Stimulated activated CD8-positive, alpha-beta memory T cell treated with anti-CD3 and anti-CD28 coated beads, Interleukin-4, amount 100 ng/mL, for 48 hours (primary cell): ENCODE measurements at places on chromosomes 16 and 17.
A peak's percentile ranks its signal among the peaks of the same experiment; 100 is the strongest.

GRCh38 chr16:10652730-10653590 lies 41.8 kb downstream of the TEKT5 start:
- no peak for DNase-seq

DNA sequence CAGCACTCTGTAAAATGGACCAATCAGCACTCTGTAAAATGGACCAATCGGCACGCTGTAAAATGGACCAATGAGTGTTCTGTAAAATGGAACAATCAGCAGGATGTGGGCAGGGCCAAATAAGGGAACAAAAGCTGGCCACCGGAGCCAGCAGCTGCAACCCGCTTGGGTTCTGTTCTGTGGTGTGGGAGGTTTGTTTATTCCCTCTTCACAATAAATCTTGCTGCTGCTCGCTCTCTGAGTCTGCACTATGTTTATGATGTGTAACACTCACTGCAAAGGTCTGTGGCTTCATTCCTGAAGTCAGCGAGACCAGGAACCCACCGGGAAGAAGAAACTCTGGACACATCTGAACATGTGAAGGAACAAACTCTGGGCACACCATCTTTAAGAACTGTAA lies 20.5 kb downstream of the TMEM100 start:
- no peak for DNase-seq

DNA sequence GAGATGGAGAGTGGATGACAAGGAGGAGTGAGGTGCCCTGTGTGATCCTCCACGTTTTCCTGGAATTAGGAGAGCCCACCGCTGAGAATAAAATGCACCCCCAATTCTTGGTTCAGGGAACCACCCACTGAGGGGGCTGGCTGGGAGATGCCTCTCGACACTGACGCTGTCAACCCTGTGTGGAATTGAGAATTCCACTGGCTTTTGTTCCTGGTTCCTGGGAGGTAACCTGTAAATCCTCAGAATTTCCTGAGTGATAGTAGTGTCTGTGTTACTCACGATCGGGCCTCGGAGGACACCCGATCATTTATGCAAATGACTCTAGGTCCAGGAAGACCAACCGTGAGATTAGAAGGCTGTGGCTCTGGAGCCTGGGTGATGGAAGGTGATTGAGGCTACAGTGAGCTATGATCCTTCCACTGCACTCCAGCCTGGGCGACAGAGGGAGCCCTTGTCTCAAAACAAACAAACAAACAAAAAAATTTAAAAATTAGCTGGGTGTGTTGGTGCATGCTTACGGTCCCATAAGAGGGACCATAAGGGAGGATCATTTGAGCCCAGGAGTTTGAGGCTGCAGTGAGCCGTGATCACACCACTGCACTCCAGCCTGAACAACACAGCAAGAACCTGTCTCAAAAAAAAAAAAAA lies 11.7 kb upstream of the PRPSAP1 start:
- no peak for DNase-seq

DNA sequence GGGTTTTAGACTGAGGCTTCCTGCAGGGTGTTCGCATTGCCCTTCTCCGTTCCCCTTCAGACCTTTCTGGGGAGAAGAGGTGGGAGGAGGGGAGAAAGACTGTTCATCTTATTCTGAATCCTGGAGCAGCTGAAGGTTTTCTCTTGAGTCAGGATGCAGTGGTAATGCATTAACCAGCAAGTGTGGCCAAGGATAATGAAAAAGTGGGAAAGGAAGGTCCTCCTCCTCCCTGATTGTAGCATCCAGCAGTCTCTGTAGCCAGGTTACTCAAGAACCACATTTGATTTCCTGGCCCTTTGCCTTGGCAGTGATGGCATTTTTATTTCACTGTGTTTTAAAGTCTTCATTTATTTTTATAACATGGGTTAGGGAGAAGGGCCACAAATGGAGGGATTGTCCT lies 59.1 kb downstream of the CYLD start:
- no peak for DNase-seq

GRCh38 chr17:66992911-66993442 lies 28.5 kb downstream of the CACNG4 start:
- DNase-seq, result no peak

DNA sequence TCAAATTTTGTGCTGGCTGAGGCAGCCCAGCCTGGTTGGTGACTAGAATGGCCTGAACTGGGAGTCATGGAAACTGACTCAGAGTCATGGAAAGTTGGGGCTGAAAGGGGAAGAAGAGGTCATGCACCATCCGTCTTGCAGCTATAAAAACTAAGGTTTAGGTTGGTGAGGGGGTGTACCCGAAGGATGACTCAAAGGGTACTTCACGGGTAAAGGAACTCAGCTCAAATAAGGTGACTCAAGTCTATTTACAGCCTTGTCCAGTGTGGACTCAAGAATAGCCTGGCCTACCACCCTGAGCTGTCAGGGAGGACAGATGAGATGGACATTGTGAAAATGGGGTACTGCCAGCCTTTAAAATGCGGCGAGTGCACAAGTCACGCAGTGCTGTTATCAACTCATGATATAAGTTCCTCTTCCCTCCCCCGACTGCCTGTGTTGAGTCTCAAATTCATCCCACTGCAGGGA lies 18.6 kb downstream of the CD300LB start:
- DNase-seq, result peak; percentile 72
